ENCODE measurements at places on chromosomes 1 and 21. TPM values are rescaled to one million over a fixed set of nuclear protein-coding genes. Genes with fewer than 3 reads are reported as not detected.

The TMEM79 gene
- total RNA-seq, result 2.4 TPM

The OR2M3 gene
- total RNA-seq, result not detected

The B4GALT2 gene
- total RNA-seq, result 45.7 TPM

The SHC1 gene
- 155 TPM for total RNA-seq

The DMBX1 gene
- total RNA-seq, result not detected

The FAM110D gene
- 0.25 TPM for total RNA-seq

The MYCL gene
- 97.7 TPM for total RNA-seq

The PRAMEF6 gene
- total RNA-seq, result not detected

The TSSK3 gene
- total RNA-seq, result 1.6 TPM

The THEM4 gene
- total RNA-seq, result 15.5 TPM

The C1orf167 gene
- total RNA-seq, result not detected

The CGN gene
- total RNA-seq, result 2.0 TPM

The PPIE gene
- 28.8 TPM for total RNA-seq

The KRTAP10-3 gene
- not detected for total RNA-seq

The HEYL gene
- 9.0 TPM for total RNA-seq

The SDHB gene
- 58.9 TPM for total RNA-seq

The GPR61 gene
- total RNA-seq, result 0.76 TPM

The LRRIQ3 gene
- 0.20 TPM for total RNA-seq
